ENCODE measurements at places on chromosomes 2 and 18.

DNA sequence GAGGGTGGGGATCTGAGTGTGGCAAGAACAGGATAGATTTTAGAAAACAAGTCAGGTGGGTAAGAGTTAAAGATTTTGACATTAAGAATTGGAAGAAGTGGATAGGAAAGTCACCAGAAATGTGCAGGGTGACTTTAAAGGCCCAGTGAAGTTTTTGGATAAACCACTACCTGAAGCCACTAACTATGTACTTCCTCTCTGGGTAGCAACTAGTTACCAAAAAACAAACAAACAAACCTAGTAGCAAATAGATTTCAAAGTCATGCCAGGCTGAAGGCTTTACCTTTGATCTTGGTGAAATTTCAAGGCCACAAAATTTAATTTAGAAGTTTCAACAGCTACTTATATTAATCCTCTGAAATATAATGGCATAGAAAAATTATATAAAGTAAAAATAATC lies 42.5 kb downstream of the PSMA8 start:
- no peak for DNase-seq

- no peak for DNase-seq
Measured at GRCh38 chr2:207601774-207602173, 23.4 kb downstream of the METTL21A start.

GRCh38 chr2:234164493-234165413 lies 114.3 kb downstream of the SPP2 start:
- DNase-seq, result no peak

DNA sequence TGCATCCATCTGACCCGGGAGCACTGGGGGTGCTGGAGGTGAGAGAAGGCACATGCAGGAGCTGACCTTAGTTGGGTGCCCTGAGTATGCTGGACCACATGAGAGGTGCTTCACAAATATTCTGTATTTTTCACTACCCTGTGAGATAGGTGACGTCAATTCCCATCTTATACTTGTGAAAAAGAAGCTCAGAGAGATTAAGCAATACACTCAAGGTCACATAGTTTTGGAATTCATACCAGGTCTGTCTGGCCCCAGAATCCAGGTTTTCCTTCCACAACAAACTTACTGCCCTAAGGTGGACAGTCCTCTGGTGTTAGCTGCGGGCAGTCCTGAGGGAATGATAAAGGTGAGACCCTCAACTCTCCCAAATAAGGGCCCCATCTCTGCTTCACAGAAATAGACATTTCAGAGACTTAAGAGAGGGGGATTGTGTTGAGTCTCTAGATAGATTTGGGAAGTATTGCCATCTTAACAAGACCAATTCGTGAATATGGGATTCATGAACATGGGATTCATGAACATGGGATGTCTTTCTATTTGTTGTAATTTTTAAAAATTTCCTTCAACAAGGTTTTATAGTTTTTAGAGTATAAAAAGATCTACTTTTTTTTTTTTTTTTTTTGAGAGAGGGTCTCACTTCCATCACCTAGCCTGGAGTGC lies 64.0 kb upstream of the SMAD7 start:
- no peak for DNase-seq

DNA sequence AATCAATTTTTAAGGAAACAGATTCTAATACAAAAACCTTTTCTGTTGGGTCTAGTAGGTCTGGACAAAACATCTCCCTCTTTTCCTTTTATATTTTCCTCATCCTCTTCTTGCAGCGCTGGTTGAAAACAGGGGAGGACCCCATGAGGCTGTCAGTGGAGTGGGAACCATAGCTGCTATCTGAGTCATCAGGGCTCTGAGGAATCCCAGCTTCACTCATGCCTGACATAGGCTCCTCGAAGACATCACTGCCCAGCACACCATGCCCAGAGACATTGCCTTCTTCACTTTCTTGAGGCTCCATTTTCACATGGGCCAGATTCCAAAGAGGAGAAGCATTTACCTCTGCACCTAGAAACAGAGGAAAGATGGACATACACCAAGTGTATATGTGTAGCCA lies 10.0 kb downstream of the SUPT7L start:
- no peak for DNase-seq

- no peak for DNase-seq
Measured at GRCh38 chr2:176745543-176746200, 466.9 kb upstream of the HNRNPA3 start.

DNA sequence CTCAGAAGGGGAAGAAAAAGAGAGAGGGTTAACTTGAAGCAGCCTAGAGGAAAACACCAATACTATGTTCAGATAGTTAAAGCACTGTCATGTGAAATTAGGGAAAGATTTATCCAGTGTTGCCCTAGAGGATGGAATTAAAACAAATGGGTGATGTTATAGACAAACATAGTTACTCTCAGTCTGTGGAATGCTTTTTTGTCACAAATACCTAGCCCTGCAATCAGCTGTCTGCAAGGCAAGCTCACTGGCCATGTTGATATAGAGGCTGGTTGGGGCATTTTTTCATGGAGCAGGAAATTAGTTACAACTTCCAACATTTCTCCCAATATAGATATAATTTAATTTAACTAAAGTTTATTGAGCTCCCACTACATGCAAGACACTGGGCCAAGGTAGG lies 8.4 kb upstream of the RAB10 start:
- DNase-seq, result no peak

DNA sequence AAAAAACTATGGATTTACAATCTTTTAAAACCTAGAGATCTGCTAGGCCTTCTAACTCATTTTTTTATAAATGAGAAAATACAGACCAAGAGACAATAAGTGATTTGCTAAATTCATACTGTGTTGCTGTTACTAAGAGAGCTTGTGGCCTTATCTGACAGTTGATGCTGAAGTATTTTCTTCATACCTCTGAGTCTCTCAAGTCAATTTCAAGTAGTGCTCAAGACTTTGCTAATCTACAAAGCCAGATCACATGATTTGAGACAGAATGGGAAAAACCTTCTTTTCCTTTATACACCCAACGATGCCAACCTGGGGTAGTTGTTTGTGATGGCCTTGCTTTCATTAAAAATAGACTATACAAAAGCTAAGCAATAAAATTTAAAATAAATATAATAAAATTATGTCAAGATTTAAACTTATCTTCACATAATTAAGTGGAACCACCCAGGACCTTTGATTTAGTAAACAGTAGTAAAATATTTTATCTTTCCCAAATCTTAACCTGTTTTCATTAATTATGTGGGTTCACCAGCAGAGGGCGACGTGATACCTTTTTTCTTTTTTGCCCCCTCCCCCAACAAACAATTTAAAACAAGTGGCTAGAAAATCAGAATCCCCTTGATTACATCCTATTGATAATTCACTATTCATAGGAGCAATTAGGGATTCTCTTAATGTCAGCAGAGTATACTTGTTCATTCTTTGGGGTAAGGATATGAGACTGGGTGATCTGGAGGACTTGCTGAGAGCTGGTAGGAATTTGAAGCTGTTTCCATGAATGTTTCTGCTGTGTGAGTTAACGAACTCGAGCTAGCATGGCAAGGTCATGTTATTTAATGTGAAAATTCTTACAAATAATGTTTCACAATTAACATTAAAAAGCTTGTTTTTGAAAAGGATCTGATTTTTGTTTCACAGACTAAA lies 49.6 kb upstream of the SLC5A7 start:
- no peak for DNase-seq

DNA sequence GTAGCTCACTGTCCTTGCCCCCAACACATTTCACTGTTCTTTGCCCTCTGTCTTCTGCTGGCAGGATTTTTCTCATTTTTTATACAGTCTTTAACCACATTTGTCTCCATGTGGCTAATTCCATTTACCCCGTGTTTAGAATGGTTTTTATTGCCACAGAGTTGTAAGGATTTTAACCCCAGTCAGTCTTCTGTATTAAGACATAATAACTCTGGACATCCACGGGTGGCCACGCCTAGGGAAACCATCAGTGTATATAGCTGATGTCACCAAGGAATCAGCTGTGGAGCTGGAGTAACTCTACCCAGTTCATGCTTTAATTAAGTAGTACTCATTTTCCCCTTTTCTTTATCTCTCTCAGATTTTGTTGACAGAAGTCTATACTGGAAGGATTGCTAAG lies 139.8 kb downstream of the MAP4K4 start:
- DNase-seq, result no peak

- no peak for DNase-seq
Measured at GRCh38 chr18:25587545-25587944, 235.6 kb upstream of the ZNF521 start.

- no peak for DNase-seq
Measured at GRCh38 chr2:144566448-144566847, 46.5 kb upstream of the ZEB2 start.

DNA sequence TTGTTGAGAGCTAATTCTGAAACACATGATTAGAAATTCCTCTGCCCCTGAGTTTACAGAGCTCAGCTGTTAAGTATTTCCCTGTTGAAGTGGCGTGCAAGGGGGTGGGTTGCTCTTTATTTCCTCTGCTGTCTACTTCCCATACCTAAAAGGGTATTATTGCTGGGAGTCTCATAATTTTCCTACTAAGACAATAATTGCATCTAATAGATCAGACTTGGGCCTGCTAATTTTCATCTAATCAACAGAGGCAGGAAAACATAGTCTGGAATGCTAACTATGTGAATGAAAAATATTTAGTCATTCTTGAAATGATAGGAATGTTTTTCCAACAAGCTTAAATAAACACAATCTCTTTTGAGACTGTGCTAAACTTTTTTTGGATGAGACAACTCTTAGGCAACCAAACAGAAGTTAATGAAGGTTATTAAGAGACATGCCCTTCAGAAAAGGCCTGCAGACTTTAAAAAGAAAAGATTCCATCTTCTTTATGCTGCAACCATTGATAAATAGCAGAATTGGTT lies 111.4 kb downstream of the FEZ2 start:
- DNase-seq, result no peak

DNA sequence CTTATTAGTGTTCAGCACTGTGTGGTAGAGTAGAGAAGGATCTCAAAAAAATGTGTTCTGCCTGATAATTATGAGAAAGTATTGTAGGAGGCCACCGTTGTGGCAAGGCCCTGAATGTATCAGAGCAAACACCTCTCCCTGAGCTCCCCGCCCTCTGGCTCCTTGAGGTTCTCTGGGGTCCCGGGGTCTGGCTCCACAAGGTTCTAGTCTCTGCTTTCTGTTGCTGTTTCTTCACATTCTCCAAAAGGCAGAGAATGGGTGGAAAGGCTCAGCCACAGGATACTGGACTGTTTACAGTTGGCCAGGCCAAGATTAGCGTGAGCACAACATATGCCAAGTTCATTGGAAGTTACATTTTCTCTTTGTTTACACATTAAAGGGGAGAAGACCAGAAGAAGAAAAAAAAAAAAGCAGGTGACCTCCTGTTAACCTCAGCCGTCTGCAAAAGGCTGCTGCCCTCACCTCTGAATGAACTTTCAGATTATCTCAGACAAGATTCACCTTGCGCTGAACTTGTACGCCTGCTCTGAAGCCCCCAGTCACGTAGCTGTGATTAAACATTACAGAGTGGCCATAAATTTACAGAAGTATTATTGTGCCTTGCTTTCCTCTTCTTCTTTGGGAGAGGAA lies 56.6 kb upstream of the CYP26B1 start:
- DNase-seq, result peak; percentile 23

DNA sequence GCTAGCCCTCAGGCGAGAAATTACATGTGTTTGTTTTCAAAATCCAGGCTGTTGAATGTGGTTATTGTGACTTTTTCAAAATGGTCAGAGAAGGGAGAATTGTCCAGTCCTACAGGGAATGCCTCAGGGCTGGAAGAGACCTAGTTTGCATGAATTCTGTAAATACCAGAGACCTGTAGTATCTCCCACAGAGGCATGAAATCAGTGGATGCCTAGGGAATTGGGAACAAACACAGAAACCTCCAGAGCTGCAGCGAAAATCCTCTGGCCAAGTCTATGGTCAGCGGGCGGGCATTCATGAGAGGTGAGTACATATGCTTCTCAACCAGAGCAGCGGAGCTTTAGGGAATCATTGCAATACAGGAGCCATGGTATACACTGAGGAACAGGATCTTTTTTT lies 1596.5 kb upstream of the NXPH2 start:
- no peak for DNase-seq

DNA sequence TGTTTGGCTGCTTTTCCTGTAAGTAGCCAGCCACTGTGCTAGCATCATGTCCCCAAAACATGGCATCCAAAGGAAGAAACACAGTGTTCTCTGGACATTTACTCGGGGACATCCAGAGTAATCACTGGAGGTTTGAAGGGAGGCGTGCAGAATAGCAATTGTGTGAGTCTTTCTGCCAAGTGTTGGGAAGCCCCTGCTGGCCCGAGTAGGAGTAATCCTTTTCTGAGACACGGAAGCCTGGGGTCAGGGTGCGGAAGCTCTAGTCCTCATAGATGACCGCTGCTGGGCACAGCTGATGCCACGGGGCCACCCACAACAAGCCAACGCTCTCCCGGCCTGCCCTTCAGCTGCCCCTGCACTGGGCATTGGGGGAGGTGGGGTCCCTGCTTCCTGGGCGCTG lies 24.8 kb upstream of the HDAC4 start:
- DNase-seq, result no peak

DNA sequence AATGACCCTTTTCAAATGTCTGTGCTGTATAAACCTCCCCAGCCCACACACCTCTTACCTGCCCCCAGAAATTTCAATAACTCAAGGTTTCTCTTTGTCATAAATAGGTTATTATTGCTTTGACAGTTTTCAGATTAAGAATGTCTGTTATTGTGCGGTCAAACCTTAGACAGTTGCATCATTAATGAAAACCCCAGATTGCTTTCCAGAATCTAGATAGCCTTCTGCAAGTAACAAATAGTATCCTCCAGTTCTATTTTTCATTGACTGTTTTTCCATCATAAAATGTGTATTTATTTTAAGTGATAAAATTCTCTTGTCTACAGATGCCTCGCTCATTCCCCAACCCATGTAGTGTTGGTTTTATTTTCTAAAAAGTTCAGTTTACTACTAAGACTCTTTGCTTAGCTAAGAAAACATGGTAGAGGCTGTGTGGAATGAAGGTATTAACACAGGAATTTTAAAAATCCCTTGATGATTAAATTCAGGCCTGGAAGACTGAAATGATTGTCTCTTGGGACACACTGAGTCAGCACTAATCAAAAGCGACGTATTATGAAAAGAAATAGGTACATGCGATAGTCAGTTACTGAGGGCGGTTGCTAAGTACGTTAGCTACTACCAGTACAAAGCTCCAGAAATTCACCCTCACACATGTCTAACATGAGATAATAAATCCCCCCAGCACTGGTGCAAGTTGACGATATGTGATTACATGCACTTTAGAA lies 38.4 kb upstream of the ITGAV start:
- no peak for DNase-seq

DNA sequence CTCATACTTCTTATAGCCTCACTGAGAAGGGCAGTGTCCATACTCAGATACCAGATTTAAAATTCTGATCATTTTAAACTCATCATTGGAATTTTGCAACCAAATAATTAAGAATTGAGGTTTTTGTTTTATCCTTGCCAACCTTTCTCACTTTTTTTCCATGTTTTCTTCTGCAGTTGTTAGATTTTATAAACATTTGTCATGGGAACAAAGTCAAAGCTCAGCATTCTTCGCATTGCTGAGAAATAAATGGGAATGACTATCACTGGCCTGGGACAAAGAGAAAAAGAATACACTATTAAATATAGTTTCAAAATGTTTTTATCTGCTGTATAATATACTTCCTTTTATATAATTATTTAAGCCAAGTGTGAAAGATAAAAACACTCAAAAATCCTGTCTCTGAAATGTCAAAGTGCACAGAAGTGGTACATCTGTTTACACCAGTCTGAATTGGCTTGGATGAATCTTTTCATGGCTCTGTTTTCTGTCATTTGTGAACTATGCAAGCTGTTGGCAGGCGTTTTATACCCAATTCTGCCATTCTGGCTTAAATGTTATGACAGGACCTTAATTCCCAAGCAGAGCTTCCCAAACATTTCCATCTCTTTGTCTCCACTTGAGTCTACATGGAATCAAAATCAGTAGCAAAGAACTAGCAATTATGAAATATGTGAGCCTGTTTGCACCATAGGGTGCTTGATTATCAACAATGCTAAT lies 249.3 kb upstream of the SYT4 start:
- DNase-seq, result no peak
